Neural crest cell (in vitro differentiated cells): ENCODE measurements at places on chromosomes 7 and 10. TPM values are rescaled to one million over a fixed set of nuclear protein-coding genes. Genes with fewer than 3 reads are reported as not detected.
A peak's percentile ranks its signal among the peaks of the same experiment; 100 is the strongest.

DNA sequence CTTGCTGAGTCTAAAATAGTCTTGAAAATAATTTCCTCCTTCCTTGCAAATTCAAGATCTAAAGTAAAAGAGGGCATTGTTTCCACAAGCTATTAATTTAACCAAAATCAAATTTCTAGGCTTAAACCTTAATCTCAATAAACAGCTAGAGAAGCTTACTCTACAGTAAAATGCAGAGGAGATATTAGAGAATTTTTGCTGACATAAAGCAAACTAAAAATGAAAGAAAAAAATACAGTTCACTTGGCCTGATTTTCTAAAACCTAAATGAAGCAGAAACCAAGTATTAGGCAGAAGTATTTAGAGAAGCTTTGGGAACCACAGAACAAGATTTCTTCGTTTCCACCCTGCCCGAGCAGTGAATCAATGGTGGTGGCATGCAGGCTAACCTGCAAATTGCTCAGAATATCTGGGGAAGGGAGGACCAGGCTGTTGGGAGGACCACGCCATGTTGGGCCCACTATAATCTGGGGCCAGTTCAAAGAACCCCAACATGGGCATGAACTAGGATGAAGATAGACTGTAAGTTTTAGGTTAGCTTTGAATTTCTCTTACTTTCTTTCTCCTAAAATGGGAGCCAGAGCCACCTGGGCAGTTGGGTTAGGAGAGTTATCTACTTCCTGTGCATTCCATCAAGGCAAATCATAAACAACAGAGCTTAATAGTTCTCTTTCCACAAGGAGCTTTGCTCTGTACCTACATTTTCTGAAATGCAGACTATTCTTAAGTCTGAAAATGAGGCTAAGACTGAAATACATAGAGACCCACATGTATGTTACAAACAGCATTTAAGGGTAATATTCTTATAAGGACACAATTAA lies 4.1 kb downstream of the LAMB1 start:
- DNase-seq, result no peak

- DNase-seq, result no peak
Observed at GRCh38 chr10:103933557-103934121, 15.7 kb upstream of the STN1 start.

DNA sequence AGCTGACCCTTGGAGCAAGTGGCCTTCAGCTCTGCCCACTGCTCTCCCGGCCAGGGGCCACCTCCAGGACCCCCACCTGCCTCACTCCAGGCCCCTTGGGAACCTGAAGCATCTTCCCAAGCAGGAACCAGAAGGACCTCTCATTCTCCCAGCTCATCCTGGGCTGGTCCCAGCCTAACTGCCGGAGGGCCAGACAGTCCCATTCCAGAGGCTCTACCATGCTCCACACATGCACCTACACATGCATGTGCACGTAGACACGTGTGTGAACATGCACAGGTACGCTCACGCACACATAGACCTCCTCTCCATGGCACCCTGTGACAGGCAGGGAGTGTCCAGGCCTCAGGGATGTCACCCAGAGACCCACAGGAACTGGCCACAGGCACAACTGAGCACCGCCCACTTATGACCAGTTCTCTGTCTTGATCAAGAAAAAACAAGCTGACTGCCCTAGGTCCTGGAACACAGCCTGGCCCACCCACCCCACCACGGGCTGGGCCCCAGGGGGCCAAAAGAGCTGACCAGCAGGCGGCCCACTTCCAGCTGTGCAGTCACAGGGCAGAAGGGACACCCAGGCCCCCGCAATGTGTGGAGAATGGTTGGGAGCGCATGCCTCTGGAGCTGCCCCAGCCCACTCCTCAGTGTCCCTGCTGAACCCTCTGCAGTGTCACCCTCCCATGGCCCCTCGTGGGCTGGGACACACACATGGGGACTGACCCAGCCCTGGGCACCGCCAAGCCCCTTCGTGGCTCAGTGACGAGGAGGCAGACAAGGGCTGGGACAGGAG lies 43.4 kb downstream of the CAMK2B start:
- DNase-seq, result no peak

UCN3 gene
- not detected in 2 replicates for total RNA-seq

DNA sequence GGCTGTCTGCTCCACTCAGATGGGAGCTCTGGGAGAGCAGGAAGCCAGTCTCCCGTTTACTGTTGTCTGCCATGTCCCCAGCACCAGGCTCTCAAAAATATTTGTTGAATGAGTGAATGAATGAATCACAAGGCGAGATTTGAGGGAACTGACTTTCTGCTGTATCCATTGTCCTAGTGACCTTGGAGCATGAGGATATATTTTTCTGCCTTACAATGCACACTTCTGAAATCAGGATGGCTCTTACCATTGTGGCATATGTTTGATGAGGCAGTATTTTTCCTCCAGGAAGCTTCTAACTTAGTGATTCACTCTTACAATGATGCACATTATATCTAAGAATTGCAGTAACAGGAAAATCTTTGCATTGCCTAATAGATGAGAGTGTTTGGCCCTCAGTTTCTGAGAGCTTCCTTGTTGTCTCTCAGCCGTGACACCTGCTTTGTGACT lies 136.4 kb downstream of the RPS24 start:
- no peak for DNase-seq

- DNase-seq, result no peak
Observed at GRCh38 chr7:71350680-71351079, 218.7 kb downstream of the GALNT17 start.

- no peak for DNase-seq
Observed at GRCh38 chr10:49207936-49208487, 19.8 kb upstream of the TMEM273 start.

DNA sequence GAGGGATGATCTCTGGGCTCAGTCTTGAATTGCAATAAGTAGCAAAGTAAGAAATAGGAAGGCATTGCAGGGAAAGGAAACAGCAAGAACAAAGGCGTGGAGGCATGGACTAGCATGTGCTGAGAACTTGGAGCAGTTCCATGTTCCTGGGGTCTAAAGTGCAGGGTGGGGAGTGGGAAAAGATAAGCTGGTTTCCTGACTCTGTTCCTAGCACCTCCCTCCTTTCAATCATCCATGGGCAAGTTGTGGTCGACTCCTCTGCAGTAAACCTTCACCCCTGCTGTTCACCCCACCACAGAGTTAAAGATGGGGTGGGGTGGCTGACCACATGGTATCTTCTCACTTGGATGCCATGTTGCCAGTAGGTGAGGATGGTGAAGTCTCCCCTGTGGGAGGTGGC lies 29.6 kb downstream of the RPS24 start:
- no peak for DNase-seq

DNA sequence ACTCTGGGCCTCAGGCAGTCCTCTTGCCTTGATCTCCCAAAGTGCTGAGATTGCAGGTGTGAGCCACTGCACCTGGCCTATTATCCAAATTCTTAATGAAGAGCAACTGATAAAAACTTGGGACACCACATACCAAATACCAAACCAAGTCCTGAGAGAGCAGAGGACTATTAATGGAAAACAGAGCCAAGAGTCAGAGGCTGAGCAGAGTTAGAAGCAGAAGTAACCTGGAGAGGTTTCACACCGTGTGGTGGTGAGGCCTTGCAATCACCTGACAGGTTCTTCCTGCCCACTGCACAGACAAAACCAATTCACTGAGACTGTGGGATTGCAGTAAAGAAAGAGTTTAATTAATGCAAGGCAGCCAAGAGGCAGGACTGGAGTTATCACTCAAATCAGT lies 16.0 kb downstream of the SSMEM1 start:
- DNase-seq, result no peak

TRIL gene
- total RNA-seq, result 60.7 and 61.5 TPM in 2 replicates

BNIP3 gene
- 26.1 and 33.1 TPM in 2 replicates for total RNA-seq

DNA sequence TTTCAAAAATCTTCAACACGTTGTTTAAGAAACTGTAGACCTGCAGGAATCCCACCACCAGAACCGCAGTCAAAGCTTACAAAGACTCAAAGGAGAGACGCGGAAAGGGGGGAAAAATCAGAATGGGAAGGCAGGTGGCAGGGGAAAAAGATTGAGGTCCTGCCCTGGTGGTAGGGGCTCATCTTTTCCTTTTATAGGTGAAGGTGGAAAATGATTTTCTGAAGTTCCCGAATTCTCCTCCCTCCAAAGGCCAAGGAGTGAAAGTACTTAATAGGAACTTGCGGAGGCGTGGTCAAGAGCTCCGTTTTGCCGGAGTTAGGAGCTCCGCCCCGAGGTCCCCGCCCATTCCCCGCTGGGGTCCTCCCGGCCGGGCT lies 724 bp downstream of the BBIP1 start:
- DNase-seq, result peak; percentile 88

DNA sequence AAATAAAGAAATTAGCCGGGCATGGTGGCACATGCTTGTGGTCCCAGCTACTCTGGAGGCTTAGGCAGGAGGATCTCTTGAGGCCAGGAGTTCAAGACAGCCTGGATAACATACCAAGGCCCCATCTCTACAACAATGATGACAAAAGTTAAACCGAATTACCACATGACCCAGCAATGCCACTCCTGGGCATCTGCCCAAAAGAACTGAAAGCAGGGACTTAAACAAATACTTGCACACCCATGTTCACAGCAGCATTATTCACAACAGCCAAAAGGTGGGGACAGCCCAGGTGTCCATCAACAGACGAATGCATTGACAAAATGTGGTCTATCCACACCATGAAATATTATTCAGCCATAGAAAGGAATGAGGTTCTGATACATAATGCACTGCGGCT lies 83.9 kb downstream of the HIP1 start:
- DNase-seq, result no peak

DNA sequence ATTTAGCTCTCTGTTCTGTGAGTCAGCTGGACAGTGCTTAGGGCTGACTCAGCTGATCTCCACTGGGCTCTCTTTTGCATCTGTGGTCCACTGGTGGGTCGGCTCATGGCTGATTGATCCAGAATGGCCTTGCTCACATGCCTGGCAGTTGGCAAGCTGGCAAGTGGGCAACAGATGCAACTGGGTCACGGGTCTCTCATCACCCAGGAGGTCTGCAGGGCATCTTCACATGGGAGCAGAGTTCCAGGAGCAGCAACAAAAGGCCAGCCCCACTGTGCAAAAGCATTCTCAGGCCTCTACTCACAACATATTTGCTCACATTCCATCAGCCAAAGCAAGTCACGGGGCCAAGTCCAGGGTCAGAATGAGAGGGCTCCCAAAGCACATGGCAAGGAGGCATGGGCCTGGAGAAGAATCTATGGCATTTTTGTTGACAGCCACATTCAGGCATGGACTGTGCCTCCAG lies 98.8 kb downstream of the OAT start:
- DNase-seq, result no peak

DNA sequence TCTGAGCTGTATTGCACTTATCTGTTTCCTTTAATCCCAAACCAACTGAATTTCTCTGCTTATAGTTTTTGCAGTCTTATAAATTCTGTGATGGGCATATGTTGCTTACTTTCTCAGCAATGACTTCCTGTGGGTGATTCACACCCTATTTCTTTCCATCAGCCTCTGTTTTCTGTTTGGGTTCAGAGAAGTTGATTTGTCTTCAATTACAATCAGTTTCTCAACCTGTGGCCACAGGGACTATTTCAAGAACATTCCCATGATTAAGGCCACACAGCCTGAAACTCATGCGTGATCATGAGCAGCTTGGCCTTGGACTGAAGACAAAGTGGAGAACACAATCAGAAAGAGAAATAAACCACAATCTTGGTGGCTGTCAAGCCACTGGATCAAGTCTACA lies 1174.6 kb upstream of the C7orf33 start:
- no peak for DNase-seq

HABP2 gene
- not detected in 2 replicates for total RNA-seq

MSMB gene
- not detected in 2 replicates for total RNA-seq

GRCh38 chr7:96481796-96482195 lies 159.9 kb upstream of the SLC25A13 start:
- no peak for DNase-seq

CLDN4 gene
- total RNA-seq, result 0.34 and 0.47 TPM in 2 replicates

DNA sequence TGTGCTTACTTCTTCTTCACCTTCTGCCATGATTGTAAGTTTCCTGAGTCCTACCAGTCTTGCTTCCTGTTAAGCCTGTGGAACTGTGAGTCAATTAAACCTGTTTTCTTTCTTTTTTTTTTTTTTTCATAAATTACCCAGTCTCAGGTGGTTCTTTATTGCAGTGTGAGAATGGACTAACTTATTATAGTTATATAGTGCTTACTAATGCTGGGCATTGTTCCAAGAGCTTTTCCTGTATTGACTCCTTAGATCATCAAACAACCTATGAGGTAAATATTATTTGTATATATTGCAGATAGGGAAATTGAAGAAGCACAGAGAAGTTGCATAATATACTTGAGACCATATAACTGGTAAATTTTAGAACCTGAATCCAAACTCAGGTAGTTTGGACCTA lies 98.1 kb downstream of the MBL2 start:
- no peak for DNase-seq

- DNase-seq, result no peak
Observed at GRCh38 chr10:62853710-62854109, 37.5 kb upstream of the EGR2 start.

GRCh38 chr7:139992353-139993044 lies 70.3 kb downstream of the PARP12 start:
- DNase-seq, result no peak

TASOR2 gene
- total RNA-seq, result 49.1 and 49.8 TPM in 2 replicates

GRCh38 chr7:74483402-74484336 lies 30.0 kb downstream of the GTF2IRD1 start:
- DNase-seq, result no peak

- DNase-seq, result no peak
Observed at GRCh38 chr7:157813741-157814661, 477.2 kb downstream of the DNAJB6 start.

ST8SIA6 gene
- not detected in 2 replicates for total RNA-seq

DNA sequence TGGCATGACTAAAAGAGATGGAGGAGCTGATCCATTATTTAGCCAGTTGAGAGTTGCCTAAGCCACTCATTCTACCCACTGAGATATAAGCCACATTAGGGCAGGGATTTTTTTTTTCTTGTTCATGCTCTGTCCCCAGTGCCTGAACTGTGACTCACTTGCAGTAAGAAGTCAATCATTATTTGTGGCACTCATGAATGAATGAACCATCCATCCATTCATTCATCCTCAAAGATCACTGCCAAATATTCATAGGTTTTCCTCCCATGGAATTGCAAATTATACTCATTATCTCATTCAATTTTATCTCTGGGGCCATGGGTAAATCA lies 22.8 kb upstream of the ARID5B start:
- DNase-seq, result no peak

- DNase-seq, result no peak
Observed at GRCh38 chr10:117936141-117936540, 110.6 kb downstream of the RAB11FIP2 start.

GRCh38 chr7:45158471-45158870 lies 880 bp downstream of the RAMP3 start:
- DNase-seq, result no peak

- DNase-seq, result no peak
Observed at GRCh38 chr10:660970-661596, 28.4 kb downstream of the DIP2C start.

HDAC9 gene
- total RNA-seq, result 28.3 and 32.3 TPM in 2 replicates

DNA sequence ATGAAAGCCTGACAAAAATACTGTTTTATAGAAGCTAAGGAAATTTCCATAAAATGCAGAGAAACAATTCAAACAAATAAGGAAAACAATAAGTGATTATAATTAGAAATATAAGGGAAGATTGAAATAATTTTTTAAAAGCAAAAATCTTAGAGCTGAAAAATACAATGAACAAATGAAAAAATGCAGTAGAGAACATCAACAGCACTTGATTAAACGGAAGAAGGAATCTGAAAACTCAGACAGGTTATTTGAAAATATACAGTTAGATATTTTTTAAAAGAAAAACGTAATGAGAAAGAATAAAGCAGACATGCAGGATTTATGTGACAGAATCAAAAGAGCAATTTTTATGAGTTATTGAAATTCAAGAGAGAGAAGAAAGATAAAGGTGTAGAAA lies 279.1 kb upstream of the MAGI2 start:
- DNase-seq, result no peak
